ENCODE measurements at places on chromosomes 4 and X. TPM values are rescaled to one million over a fixed set of nuclear protein-coding genes. Genes with fewer than 3 reads are reported as not detected.

Gene C4orf36
- 2.0 TPM for total RNA-seq

Gene SPRY1
- 134 TPM for total RNA-seq

Gene PDCL2
- not detected for total RNA-seq

Gene DCAF4L1
- 0.16 TPM for total RNA-seq

Gene MOSPD2
- total RNA-seq, result 14.4 TPM

Gene FRG2
- total RNA-seq, result not detected

GRCh38 chrX:71095981-71096759, 519 bp downstream of the FOXO4 start:
- peaks cover 2% of the 10 kb centered on the region for H3K4me1 ChIP-seq
- no peaks in the 10 kb centered on the region for H3K36me3 ChIP-seq

- H3K36me3 ChIP-seq, result no peaks in the 10 kb centered on the region
These were observed 169.2 kb downstream of the TMA16 start for GRCh38 chr4:163663454-163664225.

DNA sequence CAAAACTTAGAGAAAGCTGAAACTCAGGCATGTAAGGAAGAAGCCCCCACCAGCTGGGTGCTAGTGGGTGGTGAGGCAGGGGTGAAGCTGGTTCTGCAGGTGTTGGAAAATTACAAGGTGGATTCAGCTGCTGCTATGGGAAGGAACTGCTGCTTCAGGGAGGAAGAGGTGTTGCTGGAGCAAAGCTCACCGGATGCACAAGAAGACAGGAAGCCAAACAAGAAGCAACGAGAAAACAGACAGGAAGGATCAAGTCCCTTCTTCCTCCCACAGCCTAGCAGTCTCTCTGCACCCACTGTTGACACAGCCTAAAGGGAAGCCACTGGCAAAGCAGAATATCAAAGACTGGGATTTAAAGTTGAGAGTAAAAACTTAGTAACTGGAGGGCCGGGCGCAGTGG, 100.2 kb upstream of the JADE1 start:
- DNase-seq, result no peak
- no peaks in the 10 kb centered on the region for H3K4me1 ChIP-seq
- no peaks in the 10 kb centered on the region for H3K27me3 ChIP-seq

GRCh38 chr4:106463622-106464021, 95.0 kb upstream of the GIMD1 start:
- H3K27ac ChIP-seq, result no peak overlapping the region
- H3K27me3 ChIP-seq, result no peaks in the 10 kb centered on the region
- no peaks in the 10 kb centered on the region for H3K4me1 ChIP-seq
- H3K4me3 ChIP-seq, result no peak overlapping the region

GRCh38 chr4:180197471-180197870, 2045.7 kb upstream of the TENM3 start:
- H3K27ac ChIP-seq, result no peak overlapping the region
- H3K4me1 ChIP-seq, result no peaks in the 10 kb centered on the region
- no peak overlapping the region for H3K4me3 ChIP-seq
- no peaks in the 10 kb centered on the region for H3K27me3 ChIP-seq

GRCh38 chrX:44291468-44292092, 51.9 kb downstream of the EFHC2 start:
- H3K27me3 ChIP-seq, result no peaks in the 10 kb centered on the region
- no peaks in the 10 kb centered on the region for H3K36me3 ChIP-seq
- H3K4me3 ChIP-seq, result no peak overlapping the region
- DNase-seq, result no peak

- H3K4me1 ChIP-seq, result no peaks in the 10 kb centered on the region
- DNase-seq, result no peak
- no peak overlapping the region for H3K4me3 ChIP-seq
- no peak overlapping the region for H3K27ac ChIP-seq
- no peaks in the 10 kb centered on the region for H3K36me3 ChIP-seq
These were observed 52.0 kb upstream of the HS3ST1 start for GRCh38 chr4:11480683-11481082.

- no peaks in the 10 kb centered on the region for H3K27me3 ChIP-seq
- H3K36me3 ChIP-seq, result no peaks in the 10 kb centered on the region
- H3K4me1 ChIP-seq, result no peaks in the 10 kb centered on the region
- DNase-seq, result peak; percentile 26
These were observed 130.8 kb downstream of the CPZ start for GRCh38 chr4:8723222-8723980.

DNA sequence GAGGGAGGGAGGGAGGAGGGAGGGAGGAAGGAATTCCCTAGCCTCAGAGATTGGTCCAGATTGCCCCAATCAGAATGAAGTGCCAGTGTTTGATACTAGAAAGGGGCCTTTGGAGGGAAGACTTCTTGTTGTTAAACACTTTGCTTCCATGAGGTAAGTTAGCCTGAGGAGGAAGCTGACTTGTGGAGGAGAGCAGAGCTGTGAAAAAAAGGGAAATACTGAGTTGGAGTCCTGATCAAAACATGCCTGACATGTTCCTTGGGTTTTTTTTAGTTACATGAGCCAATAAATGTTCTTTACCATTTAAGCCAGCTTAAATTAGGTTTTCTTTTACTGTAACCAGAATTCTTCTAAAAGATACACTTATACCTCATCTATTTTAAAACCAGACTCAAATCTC, 57.6 kb downstream of the GSX2 start:
- H3K36me3 ChIP-seq, result no peaks in the 10 kb centered on the region
- no peaks in the 10 kb centered on the region for H3K27me3 ChIP-seq
- H3K27ac ChIP-seq, result no peak overlapping the region
- H3K4me1 ChIP-seq, result no peaks in the 10 kb centered on the region
- H3K4me3 ChIP-seq, result no peak overlapping the region

DNA sequence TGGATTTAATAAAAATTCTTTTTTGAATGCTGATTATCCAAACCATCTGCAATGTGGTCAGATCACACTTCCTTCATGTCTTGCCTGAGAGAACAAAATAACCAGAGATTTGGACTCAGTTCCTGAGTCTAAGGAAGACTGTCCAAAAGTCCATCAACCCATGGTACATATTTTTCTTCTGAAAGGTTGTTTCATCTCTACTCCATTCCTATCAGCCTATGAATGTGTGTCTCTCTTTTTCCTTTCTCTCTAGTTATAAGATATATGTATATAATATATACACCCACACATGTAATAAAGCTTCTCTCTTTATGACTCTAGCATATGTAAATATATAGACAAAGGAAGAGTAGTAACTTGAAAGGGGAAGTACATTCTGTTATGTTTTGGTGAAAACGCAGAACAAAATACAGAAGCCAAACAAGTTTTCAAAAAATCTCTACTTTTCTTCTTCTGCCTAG, 226.9 kb downstream of the ARHGAP24 start:
- no peaks in the 10 kb centered on the region for H3K4me1 ChIP-seq
- H3K27ac ChIP-seq, result no peak overlapping the region
- H3K36me3 ChIP-seq, result no peaks in the 10 kb centered on the region
- no peak overlapping the region for H3K4me3 ChIP-seq
- H3K27me3 ChIP-seq, result no peaks in the 10 kb centered on the region
